ENCODE measurements at places on chromosomes 5 and 9.

- no peak for DNase-seq
Observed at GRCh38 chr9:89975630-89976029, 370.8 kb downstream of the GADD45G start.

DNA sequence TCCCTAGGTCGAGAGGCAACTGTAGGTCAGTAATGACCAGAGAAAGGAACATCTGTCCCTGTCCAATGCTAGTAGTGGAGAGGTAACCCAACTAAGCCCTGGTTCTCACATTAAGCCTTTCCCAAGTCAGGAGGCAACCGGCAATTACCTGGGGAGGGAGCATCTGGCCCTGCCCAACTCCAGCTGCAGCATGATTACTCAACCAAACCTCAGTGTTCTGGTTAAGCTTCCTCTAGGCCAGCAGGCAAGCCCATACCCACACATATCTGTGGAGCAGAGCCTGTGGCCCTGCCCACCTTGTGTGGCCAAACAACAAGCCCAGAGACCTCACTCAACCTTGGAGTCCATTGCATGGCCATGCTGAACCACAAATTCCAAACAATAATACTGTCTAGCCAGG lies 220.8 kb upstream of the SLC24A2 start:
- DNase-seq, result no peak

GRCh38 chr9:21615446-21615845 lies 133.3 kb upstream of the IFNE start:
- no peak for DNase-seq

DNA sequence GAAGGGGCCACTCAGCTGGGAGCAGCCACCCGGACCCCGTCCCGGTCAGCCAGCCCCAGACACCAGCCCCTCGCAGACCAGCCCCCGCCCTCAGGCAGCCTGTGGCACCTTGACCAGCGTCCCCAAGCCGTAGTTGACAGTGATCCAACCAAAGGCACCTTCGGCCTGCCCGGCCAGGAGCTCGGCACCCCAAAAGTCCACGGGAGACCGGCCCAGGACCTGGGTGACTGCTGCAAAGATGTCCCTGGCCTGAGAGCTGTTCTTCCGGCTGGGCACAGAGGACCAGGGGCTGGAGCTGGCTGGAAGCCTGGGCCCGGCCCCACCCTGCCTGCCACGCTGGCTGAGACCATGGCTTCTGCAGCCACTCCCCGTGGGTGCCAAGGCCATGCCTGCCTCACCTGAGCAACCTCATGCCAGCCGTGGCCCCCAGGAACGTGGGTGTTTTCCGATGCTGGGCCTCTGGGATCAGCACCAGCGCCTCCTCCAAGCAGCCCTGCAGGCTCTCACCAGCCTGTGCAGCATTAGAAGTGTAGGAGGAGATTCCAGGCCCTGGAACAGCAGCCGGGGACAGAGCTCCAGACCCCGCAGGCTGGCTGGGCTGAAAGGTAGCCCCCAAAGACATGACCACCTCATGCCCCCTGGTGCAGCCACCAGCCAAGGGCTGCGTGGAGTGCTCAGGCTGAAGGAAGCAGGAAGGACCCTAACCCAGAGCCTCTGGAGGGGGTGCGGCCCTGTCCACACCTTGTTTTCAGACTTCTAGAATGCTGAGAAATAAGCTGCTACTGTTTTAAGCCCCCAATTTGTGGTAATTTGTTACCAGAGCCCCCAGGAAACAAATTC lies 4.2 kb downstream of the ENTPD8 start:
- DNase-seq, result no peak

DNA sequence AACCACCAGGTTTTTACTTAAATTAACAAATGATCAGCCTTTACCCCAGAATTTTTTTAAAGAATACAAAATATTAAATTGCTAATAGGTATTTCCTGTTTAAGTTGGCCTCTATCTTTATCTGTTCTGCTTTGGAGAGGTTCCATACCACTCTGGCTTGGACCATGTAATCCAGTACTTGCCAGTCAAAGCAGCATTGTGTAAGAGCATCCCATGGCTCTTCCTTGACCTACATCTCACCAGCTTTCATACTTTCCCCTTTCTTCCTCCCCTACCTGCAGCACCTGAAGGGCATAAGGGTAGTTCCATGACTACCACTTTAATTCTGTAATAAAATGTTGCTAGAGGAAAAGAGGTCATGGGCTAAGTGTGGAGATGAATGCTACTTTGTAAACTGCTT lies 140.8 kb upstream of the MTAP start:
- no peak for DNase-seq

DNA sequence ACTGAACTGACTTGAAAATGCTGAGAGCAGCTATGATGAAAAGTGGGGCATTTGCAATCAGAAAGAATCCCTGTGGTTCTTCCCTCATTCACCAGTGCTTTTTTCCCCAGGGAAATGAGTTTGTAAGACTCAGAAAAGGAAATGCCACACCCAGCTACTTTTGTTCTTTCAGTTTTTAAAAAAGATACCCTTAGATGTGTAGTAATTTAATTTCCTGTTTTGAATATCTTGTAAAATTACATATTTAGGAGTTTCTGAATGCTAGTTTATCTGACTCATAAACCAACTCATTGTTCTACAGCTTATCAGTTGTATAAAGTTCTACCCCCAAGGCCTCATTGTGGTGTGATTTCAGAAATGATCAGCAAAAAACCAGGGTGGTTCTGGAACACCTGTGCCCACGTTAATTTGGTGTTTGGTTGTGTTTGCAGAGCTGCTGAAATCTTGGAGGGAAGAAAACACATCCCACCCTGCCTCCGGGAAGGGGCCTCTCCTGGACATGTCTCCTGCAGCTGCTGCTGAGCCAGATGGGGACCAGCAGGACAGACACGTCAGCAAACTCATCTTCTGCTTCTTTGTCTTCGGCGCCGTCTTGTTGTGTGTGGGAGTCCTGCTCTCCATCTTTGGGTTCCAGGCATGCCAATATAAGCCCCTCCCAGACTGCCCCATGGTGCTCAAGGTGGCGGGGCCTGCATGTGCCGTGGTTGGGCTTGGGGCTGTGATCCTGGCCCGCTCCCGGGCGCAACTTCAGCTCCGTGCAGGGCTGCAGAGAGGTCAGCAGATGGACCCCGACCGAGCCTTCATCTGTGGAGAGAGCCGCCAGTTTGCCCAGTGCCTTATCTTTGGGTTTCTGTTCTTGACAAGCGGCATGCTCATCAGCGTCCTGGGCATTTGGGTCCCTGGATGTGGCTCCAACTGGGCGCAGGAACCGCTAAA lies 2.8 kb downstream of the TMEM171 start:
- no peak for DNase-seq

DNA sequence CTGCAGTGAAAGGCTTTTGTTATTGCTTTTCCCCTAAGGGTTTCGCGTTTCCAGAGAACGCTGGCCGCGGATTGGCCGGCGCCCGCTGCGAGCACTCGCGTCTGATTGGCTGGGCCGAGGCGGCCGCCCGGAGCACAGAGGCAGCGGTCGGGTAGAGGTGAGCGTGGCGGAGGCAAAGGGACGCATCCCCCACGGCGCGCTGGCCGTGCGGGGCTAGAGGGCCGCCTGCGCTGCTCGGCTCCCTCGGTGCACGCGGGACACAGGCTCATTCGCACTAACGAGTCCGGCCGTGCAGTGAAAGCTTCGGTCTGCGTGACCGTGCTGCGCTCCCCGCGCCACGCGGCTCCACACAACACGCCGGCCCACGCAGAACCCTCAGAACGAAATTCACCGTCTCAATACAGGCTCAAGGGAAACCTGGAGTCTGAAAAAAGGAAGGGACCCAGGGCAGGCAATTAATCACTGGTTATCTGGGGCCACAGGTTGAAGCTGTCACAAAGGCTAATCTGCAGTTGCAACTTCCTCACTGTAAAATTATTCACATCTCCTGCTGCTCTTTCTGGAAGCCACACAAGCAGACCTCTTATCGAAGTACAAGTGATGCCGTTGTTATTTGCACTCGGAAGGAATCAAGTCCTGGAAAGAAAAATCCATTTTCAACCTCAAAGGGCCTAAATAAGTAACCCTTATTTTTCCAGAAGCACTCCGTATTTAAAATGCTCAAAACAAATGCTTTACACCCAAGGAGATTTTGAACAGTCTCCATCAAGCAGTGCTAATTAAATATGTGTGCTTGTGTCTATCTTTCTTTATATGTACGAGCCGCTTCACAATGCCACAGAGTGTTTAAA lies 94.6 kb downstream of the ZNF608 start:
- peak; percentile 91 for DNase-seq

DNA sequence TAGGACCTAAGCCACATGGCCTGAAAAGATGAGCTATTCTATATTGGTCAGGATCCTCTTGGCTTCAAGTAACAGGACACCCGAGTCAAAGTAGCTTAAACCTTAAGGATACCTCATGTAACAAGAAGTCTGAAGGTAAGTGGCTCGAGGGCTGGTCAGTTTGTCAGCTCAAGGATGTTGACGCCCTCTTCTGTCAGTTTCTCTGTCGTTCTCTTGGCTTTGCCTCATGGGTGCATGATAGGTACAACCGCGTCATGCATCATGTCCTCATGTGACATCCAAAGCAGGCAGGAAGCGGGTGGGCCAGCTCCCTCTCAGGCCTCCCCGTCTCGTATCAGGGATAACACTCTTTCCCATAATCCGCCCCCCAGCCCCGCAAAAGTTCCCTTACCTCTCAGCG lies 22.1 kb upstream of the TCERG1 start:
- no peak for DNase-seq

DNA sequence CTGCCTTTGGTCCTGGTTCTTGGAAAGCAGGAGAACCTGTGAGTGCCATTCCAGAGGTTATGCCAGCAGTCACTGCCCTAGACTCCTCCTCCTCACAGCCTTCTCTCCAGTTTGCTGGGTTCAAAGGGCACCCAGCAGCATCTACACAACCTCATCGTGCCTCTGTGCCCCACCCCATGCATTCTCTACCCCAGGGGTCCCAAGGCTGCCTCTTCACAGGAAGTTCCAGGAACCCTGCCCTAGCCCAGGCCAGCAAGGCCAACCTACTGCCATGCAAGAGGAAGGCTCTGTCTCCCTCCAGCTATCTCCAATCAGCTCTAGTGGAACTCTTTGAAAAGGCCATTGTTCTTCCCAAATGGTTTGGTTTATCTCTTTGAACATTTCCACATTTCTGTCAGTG lies 21.2 kb downstream of the ENC1 start:
- no peak for DNase-seq

GRCh38 chr5:115600766-115601165 lies 1.5 kb downstream of the TICAM2 start:
- DNase-seq, result no peak

DNA sequence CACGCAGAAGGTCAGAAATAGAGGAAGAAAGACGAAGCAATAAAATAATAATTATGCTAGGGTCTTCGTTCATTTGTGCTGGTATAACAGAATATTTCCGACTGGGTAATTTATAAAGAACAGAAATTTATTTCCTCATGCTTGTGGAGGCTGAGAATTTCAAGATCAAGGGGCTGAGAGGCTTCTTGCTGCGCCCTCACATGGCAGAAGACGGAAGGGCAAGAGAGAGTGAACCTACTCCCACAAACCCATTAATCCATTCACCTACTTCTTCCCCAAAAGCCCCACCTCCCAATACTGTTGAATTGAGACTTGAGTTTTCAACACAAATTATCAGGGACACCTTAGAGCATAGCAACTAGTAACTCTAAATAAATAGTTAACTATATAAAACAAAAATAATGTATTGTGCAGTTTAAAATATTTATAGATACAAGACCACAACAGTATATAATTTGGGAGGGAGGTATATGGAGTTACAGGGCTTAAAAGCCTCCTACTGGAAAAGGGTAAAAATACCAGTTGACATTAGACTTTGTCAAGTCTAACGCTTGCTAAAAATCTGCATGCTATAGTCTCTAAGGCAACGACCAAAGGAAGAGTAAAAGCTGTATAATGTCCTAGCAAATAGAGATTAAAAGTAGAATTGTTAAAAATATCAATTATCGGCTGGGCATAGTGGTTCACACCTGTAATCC lies 40.3 kb upstream of the NAA35 start:
- DNase-seq, result no peak

DNA sequence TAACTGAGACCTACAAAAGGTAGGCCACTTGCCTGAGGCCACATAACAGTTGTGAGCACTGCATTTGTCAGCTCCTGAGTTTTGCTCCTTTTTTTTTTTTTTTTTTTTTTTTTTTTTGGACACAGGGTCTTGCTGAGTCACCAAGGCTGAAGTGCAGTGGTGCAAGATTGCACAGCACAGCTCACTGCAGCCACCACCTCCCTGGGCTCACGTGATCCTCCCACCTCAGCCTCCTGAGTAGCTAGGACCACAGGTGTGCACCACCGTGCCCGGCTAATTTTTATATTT lies 37.1 kb downstream of the LAMC3 start:
- DNase-seq, result no peak

DNA sequence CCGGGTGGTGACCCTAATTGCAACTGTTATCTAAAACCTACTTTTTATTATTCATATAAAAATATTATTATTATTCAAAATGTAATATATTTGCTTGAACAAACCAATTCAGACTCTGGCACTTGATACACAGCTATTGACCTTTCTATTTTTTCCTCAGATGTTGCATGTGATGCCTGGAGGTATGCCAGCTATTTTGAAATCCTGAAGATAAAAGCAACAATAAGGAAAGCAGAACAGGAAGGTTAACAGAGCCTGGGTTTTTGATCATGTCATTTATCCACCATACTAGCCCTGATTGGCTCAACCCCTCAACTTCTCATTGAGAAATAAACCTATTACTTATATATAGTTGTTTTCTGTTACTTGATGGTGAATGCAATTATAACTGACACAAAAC lies 340.9 kb upstream of the KIF2A start:
- no peak for DNase-seq

DNA sequence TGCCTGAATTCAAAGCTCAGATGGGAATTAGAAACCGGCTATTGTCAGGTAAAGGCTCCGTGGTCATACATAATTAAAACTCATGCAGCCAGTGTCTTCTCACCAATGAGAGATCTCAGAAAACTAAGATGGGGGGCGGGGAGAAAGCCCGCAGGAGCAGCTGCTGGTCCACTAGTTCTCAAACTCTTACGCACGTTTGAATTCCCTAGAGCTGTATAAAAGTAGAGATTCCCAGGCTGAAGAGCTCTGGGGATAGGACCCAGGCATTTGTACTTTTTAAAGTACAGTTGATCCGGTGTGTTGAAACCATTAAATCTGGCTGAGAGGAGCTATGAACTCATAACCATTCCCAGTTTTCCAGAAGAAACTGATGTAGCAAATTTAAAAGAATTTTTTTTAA lies 68.5 kb downstream of the FRMD3 start:
- no peak for DNase-seq

DNA sequence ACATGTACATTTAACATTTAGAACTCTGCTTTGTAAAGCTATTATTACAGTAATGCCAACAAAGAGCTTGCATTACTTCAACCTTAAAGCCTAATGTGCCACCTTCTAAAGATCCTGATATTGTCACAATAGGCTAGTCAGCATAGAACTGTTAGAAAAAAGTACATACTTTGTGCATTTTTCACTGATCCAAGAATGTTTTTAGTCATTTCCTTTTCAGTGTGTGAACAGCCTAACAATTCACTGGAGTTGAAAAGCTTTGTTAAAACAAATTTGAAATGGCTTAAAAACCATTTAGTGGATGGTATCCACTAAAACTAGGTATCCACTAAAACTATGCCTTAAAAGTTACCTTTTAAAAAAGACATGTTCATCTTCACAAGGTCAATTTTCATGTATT lies 4.5 kb downstream of the RPS6 start:
- DNase-seq, result no peak

GRCh38 chr9:4594545-4594944 lies 67.5 kb upstream of the PLPP6 start:
- DNase-seq, result no peak

- DNase-seq, result no peak
Observed at GRCh38 chr5:33312571-33313549, 127.9 kb upstream of the TARS1 start.
